ENCODE measurements at places on chromosomes 5 and 9.
A peak's percentile ranks its signal among the peaks of the same experiment; 100 is the strongest.

GRCh38 chr5:98880151-98880550 lies 48.7 kb downstream of the CHD1 start:
- DNase-seq, result peak; percentile 41

DNA sequence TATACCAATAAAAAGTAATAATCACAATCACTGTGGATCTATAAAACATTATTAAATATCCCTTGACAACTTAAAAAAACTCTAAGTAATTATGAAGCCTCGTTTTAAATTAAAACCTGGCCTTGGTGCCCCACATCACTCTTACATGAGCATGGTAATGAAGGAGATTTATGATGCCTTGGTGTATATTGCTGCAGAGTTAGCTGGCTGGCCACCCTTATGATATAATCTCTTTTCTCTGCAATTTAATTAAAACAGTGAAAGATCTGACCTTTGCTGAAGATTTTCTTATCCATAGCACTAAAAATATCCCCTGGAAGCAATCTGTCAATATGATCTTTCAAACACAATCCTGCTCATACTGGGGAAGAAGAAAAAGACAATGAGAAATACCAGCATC lies 48.8 kb upstream of the PCSK1 start:
- no peak for DNase-seq

GRCh38 chr5:85096421-85096820 lies 711.7 kb upstream of the EDIL3 start:
- DNase-seq, result no peak

GRCh38 chr5:109694451-109694891 lies 4.7 kb downstream of the MAN2A1 start:
- no peak for DNase-seq

DNA sequence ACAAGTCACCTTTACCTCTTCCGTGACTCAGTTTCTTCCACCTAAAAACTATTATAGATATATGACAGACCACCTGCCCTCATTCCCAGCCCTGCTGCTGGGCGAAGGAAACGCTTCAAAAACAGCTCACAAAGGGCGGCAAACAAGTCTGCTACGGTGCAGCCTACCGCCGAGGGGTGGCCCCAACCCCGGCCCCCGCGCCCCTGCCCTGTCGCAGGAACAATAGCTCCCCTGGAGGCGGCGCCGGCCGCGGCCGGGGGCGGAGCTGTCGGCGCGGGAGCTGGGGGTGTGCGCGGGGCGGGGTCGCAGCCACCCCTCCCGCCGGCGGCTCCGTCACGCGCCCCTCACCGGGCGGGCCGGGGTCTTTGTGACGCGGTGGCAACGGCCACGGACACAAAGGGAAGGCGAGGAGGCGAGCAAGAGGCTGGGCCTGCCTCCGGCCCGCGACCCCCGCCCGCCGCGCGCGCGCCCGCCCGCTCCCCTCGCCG lies at the start of gene TMEFF1:
TMEFF1 (plus strand) TSS at position 362 of the 488 bp plus-strand sequence. CDS start 396 bp downstream, outside the sequence.
- DNase-seq, result peak; percentile 65

- no peak for DNase-seq
Observed at GRCh38 chr5:165626161-165626560, 2120.7 kb downstream of the MAT2B start.

DNA sequence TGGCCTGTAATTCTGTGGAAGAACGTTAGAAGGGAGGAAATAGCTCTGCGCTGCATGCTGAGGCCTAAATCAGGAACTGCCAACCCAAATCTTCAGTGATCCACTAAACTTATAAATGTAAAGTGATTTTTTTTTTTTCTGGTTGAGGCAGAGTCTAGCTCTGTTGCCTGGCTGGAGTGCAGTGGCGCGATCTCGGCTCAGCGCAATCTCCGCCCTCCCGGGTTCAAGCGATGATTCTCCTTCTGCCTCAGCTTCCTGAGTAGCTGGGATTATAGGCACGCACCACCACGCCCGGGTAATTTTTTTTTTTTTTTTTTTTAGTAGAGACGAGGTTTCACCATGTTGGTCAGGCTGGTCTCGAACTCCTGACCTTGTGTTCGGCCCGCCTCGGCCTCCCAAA lies 717.4 kb upstream of the FAM174A start:
- no peak for DNase-seq

GRCh38 chr5:174392892-174393291 lies 331.5 kb upstream of the MSX2 start:
- DNase-seq, result no peak

- no peak for DNase-seq
Observed at GRCh38 chr5:99156688-99157087, 227.9 kb upstream of the CHD1 start.

GRCh38 chr5:34608859-34609648 lies 47.1 kb upstream of the RAI14 start:
- no peak for DNase-seq

GRCh38 chr5:124981901-124982300 lies 235.5 kb upstream of the ZNF608 start:
- no peak for DNase-seq

GRCh38 chr9:6565312-6565711 lies 80.2 kb downstream of the GLDC start:
- DNase-seq, result no peak

DNA sequence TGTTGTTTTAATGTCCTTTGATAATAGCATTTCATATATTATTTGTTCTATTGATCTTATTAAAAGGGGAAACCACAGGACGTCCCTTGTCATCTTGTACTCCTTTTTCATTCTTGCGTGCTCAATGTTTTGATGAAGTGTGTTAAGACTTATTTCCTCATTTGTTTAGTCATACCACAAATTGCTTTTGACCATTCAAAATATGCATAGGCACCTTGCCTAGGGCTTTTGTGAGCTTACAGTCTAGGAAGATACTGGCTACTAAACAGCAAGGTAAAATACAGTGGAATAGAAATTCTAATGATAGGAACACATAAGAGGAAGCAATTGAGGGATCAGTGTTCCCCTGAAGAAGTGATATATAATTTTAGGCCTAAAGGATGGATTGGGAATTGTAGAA lies 190.3 kb downstream of the WDR70 start:
- no peak for DNase-seq

DNA sequence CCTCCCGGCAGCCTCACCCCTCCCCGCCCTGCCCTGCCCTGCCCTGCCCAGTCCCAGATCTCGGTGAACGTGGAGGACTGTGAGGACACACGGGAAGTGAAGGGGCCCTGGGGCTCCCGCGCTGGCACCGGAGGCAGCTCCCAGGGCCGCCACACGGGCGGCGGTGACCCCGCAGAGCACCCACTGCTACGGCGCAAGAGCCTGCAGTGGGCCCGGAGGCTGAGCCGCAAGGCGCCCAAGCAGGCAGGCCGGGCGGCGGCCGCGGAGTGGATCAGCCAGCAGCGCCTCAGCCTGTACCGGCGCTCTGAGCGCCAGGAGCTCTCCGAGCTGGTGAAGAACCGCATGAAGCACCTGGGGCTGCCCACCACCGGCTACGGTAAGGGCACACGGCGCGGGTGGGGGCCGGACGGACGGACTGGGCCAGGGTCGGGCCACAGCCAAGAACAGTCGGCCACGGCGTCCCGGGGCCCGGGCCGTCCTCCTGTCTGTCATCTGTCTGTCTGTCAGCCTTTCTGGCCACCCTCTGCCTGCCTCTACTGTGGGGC lies 84.2 kb downstream of the KCNT1 start:
- no peak for DNase-seq

GRCh38 chr5:132072528-132072927 lies 1.1 kb upstream of the CSF2 start:
- DNase-seq, result no peak

DNA sequence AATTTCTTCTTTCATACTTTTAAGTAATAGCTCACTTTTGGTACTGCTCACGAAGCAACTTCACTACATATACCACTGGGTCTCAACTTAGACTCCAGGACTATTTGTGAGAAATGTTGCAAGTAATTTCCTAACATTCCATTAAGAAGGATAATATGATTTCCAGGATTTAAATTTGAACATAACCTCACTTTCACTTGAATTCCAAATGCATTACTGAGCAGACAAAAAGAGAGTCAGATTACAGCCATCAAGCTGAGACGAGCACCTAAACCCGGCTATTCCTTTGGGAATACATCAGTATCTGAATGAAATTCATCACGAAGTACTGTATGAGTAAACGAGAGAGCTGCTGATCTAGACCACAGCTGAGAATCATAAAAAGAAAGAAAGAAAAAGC lies 47.3 kb downstream of the LIFR start:
- no peak for DNase-seq

DNA sequence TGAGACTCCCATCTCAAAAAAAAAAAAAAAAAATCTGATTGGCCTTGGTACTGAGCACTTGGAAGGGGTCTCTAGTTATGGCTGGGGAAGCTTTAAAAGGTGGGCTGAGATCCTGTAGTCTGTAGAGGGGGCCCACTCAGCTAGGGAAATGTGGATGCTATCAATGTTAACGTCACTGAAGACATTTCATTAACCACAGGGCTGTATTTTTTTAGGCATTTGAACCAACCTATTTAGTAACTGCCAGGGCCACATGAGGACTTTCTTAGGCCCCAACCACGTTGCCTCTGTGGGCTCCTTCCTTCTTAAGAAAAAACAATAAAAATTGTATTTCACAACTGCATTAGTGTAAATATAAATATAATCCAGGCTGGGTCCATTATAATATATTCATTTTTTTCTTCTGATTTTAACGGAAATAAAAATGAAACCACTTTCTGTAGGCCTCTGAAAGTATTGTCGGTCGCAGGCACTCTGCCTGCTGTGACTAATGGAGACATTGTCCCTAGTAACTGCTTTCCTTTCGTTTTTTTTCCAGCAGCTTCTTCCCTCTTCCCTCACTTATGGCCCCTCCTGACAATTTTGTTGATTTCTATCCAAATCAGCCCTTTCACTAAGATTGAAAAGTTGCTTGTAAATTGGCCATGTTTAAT lies 71.6 kb downstream of the GCNT1 start:
- DNase-seq, result no peak

GRCh38 chr9:85432599-85432998 lies 309.2 kb downstream of the AGTPBP1 start:
- DNase-seq, result no peak

DNA sequence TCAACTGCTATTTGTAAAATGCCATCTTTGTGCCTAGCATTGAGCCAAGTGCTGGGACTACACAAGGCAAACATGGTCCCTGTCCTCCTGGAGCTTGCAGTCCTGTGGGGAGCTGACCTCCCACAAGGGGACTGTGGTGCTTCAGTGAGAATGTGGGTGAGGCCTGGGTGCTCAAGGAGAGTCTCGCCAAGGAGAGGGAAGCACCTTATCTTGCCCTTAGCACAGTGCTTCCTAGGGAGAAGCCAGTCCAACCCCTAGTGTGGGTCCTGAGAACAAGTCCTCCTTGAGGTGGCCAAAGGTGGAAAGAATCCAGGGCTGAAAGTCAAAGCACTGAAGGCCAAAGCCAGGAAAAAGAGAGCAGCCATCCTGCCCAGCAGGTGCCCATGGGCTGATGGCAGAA lies 31.1 kb upstream of the MVB12B start:
- no peak for DNase-seq

- DNase-seq, result peak; percentile 25
Observed at GRCh38 chr9:650362-650761, 191.1 kb upstream of the DMRT1 start.

GRCh38 chr9:121395558-121395957 lies 25.5 kb upstream of the STOM start:
- DNase-seq, result no peak

DNA sequence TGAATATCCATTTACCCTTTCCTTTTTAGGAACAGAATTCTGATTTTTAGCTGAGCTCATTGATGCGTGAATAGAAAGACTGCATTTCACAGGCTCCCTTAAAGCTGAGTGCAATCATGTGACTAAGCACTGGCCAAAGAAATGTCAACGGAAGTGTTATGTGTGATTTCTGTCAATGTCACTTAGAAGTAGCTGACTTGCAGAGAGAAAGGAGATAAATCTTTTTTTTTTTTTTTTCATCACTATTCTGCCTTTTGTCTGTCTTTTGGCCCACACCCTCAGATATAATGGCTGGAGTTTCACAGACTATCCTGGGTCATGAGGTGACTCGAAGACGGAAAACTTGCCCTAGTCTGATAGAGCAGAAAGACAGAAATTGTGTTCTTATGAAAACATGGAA lies 39.3 kb upstream of the SLC27A6 start:
- no peak for DNase-seq

DNA sequence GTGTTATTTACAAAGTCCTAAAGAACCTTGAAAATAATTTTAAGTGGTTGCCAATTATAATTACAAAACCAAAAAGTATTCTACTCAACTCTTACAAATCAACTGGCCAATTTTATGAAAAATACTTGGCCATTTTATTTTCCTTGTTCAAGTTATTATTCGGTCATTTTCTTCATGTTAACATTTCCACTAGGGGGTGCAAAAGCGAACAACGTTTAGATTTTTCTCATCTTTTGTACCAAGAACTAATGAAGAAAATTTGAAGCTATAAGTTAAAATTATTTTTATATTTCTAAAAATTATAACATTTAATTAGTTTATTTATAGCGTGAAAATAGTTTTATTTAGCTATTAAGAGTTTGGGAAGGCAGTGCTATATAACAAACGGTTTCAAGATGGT lies 1453.3 kb downstream of the MAT2B start:
- DNase-seq, result no peak

Measured in stimulated activated CD8-positive, alpha-beta memory T cell treated with anti-CD3 and anti-CD28 coated beads, Interleukin-4, amount 100 ng/mL, for 48 hours (primary cell).